Common myeloid progenitor, CD34-positive (primary cell): ENCODE measurements at places on chromosomes 12 and 14.

GRCh38 chr14:95200404-95200803 is 43.1 kb upstream of the DICER1 start:
- peak; percentile 21 for DNase-seq

- DNase-seq, result no peak
Measured at GRCh38 chr12:71474791-71475190, 35.2 kb downstream of the LGR5 start.

DNA sequence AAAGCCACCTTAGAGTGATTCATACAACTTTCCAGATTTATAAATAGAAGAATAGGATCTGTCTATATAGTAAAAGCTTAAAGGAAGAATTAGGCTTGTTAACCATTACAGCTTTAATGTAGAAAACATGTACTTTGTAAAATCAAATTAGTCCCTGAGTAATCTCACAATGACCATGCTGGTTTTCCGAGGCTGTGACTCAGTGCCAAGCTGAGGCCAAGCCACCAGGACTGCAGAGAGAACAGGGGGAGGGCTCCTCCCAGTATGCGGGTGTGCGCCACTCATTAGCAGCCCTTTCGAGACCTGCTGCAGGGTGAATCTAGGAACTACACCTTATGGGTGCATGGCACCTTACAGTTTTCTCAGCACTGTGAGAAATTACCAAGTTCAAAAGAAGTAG is 167.0 kb downstream of the EFCAB11 start:
- DNase-seq, result no peak

- peak; percentile 41 for DNase-seq
Measured at GRCh38 chr12:125194163-125194773, 129.0 kb downstream of the AACS start.

- DNase-seq, result no peak
Measured at GRCh38 chr12:50929831-50930230, 22.5 kb upstream of the HIGD1C start.

- peak; percentile 33 for DNase-seq
Measured at GRCh38 chr12:29088611-29089219, 60.4 kb upstream of the FAR2 start.

DNA sequence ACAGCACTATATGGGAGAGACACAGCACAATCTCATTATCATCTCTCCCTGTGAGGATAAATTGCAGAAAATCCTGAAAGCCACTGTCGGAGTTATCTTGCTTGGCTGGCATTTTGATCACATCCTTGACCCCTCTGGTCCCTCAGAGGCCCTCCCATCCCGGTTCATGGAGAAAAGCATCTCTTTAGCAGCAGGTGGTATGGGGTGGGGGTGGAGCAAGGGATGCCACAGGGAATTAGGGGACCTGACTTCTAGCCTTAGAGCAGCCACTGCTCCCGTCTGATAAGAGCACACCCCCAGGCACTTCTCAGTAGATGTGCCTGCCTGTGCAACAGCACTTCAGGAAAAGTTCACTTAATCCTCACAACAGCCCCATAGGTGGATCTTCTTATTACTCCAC is 38.6 kb downstream of the GRIN2B start:
- DNase-seq, result no peak
